NCI-H226 (cell line): ENCODE measurements at places on chromosomes 2 and 18.

DNA sequence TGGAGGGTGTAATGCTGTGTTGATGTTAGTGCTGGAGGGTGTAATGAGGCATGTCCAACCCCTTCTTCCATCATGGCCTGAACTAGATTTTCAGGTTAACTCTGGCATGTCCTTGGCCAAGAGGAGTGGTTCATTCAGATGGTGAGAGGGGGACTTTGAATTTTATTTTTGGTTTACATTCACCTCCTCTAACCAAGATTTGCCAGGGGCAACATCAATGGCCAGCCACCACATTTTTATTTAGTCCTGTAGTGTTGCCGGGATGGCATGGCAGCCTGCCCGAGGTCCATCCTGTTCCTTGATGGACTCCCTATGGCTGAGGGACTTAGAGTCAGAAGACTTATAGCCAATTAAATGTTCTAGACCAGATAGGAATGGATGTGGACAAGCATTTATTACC, 484.6 kb upstream of the HS6ST1 start:
- no peak for DNase-seq

DNA sequence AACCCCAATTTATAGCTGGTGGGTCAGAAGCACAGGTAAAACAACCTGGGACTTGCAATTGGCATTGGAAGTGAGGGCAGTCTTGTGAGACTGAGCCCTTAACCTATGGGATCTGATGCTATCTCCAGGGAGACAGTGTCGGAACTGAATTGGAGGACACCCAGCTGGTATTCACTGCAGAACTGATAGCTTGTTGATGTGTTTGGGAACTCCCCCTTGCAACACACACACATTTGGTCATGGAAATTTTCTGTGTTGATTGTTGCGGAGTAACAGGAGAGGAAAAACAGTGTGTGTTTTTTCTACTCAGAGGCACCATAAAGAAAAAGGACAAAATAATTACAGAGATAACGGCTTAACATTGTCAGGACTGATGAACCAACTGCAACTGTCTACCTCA, 16.1 kb downstream of the TPGS2 start:
- DNase-seq, result no peak

DNA sequence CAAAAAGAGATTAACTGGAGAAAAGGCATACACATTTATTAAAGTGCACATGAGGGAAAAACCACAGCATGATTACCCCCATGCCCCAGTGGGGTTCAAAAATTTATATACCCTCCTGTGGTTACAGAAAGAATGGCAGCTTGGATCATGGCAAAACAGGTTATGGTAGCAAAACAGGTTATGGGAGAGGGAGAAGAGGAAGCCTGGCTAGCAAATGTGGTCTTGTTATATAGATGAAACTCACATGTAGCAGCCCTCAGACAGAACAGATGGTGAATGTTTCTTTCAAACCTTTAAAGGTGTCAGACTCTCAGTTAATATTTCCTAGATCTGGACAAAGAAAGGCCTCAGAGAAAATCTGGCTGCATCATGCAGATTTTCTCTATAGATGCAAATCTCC, 178.2 kb upstream of the ZC3H15 start:
- DNase-seq, result no peak

DNA sequence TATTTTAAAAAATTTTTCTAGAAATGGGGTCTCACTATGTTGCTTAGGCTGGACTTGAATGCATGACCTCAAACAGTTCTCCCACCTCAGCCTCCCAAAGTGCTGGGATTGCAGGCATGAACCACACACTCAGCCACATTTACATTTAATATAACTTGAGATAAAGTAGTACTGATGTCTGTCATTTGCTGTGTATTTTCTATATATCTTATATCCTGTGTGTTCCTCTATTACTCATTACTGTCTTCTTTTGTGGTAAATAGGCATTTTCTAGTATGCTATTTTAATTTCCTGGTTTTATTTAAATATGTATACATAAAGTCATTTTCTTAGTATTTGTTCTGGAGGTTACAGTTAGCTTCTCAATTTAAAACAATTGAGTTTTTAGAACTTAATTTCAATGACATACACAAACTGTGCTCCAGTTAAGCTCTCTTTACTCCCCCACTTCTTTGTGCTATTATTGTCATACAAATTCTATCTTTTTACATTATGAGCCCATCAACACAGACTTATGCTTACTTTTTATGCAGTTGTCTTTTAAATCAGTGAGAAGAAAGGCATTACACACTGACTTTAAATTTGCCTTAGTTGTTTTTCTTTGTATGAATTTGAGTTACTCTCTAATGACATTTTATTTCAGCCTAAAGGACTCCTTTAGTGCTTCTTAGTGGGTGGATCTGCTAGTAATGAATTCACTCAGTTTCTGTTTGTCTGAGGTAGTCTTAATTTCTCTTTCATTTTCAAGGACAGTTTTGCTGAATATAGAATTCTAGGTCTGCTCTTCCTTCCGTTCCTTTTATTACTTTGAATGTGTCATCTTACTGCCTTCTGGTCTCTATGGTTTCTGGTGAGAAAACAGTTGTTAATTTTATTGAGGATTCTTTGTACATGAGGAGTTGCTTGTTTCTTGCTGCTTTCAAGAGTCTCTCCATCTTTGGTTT, 6.2 kb upstream of the INPP4A start:
- DNase-seq, result no peak

DNA sequence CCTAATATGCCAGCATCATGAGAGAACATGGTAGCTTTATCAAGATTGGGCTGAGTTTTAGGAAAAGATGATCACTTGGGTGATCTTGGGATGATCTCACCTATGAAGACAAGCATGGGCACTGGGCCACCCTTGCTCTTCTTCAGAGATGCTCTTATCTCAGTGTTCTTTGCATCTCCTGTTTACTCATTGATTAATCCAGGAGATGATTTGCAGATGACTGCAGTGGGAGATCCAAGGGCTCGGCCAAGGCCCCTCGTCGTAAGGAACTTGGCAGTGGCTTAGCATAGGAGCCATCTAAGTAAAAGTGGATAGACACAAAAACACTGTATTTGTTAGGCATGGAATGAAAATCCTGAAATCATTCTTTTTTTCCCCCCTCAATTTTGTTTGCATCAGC, 228.4 kb downstream of the FHOD3 start:
- DNase-seq, result no peak

- DNase-seq, result no peak
These were observed 59.8 kb upstream of the PELI1 start for GRCh38 chr2:64203858-64204632.

GRCh38 chr2:234935311-234935710, 16.5 kb upstream of the SH3BP4 start:
- DNase-seq, result no peak

GRCh38 chr2:226693521-226693920, 106.1 kb downstream of the IRS1 start:
- DNase-seq, result no peak

- no peak for DNase-seq
These were observed 57.6 kb downstream of the NCKAP1 start for GRCh38 chr2:182980652-182981051.

DNA sequence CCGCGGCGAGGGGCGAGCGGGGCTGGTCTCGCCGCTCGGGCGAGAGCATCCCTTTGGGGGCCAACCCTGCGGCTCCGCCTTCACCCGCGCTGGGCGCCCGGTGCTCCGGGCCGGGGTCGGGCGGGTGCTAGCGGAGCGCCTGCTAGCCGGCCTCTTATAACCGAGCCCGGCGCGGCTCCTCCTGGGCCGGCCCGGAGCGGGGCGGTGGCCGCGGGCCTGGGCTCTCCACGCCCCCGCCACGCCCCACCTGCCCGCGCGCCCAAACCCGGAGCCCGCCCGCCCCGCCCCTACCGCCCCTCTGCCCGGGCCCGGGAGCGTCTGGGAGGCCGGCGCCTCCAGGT, at the start of gene FOXI3:
Gene FOXI3 (minus strand): TSS at position 129 of the 341 bp plus-strand sequence. CDS start 158 bp downstream, outside the sequence.
- no peak for DNase-seq

- peak; percentile 59 for DNase-seq
These were observed 338.4 kb downstream of the MBD2 start for GRCh38 chr18:53886058-53886457.

- no peak for DNase-seq
These were observed 19.2 kb upstream of the SLC14A2 start for GRCh38 chr18:45596036-45596435.

DNA sequence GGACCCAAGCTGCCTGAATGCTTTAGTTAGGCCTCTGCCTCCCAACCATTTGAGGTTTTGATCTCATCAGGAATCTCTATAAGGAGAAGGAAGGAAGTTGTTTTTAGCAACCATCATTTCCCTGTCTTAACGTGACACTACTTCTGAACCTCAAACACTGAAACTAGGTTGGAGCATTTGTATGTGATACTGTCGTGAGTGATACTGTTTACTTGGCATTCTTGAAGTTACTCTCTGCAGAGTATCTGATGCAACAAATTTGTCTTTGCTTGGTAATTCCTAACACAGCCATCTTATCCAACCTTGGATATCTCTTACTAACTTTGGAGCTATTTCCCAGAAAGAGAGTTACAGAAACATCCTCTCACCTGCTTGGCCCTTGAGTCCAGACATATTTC, 22.1 kb downstream of the TTLL4 start:
- no peak for DNase-seq

- DNase-seq, result no peak
These were observed 52.0 kb upstream of the ARL4C start for GRCh38 chr2:234548695-234549420.

GRCh38 chr2:174486563-174487107, at the start of gene GPR155:
GPR155 (minus strand) TSS chr2:174487029; CDS start chr2:174481956, 5,073 bp downstream.
- DNase-seq, result peak; percentile 11

DNA sequence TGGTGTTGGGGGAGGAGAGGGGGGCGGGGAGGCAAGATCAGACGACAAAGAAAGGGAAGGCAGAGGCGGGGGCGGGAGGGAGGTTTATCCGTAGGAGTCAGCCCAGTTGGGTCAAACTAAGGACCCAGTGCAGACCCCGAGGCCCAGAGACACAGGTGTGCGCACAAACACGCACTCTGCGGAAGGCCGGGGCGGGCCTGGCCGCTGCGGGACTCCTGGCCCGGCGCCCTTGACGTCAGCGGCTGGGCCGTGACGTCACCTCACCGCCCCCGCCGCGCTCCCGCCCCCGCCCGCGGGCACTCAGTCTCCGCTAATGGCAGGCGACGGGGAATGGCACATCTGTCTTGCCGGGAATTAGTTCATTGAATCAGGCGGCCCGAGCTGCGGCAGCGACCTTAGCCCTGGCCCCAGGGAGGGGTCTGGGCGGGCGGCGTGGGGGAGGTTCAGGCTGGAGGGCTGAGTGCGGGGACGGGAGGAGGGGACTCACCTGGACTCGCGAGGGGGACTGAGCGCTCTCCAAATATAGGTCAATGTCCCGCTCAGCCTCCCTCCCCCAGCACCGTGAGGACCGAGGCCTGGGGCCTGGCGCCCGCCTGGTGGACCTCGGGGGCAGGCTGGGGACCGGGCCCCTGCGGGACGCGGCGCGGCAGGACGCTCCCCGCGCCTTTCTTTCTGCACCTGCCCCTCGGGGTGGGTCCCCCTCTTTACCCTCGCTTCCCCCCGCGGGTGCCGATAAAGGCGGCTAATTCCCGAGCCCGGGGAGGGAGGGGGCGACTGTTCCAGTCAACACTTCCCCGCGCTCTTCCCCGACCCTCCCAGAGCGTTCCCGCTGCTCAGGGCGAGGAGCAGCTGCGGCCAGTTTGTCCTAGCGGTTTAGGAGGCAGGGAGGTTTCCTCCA, 15.5 kb upstream of the ECEL1 start:
- DNase-seq, result no peak

GRCh38 chr18:69664399-69664798, 263.7 kb downstream of the DOK6 start:
- no peak for DNase-seq

DNA sequence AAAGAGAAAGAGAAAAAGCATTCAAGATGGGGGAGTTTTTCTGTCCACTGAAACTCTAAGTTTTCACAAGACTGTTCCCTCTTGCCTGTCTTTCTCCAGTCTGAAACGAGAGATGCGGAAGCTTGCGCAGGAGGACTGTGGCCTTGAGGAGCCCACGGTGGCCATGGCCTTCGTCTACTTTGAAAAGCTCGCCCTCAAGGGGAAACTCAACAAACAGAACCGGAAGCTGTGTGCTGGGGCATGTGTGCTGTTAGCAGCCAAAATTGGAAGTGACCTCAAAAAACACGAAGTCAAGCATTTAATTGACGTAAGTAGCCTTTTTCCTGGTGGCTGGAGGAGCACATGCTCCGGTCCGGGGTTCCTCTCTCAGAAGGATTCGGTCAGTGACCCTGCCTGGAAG, 118.3 kb downstream of the CABLES1 start:
- no peak for DNase-seq

- no peak for DNase-seq
These were observed 29.5 kb downstream of the KIAA2012 start for GRCh38 chr2:202102425-202103000.

GRCh38 chr2:198913394-198914152, 544.2 kb downstream of the SATB2 start:
- no peak for DNase-seq

GRCh38 chr2:128306081-128306930, 12.4 kb downstream of the HS6ST1 start:
- no peak for DNase-seq

DNA sequence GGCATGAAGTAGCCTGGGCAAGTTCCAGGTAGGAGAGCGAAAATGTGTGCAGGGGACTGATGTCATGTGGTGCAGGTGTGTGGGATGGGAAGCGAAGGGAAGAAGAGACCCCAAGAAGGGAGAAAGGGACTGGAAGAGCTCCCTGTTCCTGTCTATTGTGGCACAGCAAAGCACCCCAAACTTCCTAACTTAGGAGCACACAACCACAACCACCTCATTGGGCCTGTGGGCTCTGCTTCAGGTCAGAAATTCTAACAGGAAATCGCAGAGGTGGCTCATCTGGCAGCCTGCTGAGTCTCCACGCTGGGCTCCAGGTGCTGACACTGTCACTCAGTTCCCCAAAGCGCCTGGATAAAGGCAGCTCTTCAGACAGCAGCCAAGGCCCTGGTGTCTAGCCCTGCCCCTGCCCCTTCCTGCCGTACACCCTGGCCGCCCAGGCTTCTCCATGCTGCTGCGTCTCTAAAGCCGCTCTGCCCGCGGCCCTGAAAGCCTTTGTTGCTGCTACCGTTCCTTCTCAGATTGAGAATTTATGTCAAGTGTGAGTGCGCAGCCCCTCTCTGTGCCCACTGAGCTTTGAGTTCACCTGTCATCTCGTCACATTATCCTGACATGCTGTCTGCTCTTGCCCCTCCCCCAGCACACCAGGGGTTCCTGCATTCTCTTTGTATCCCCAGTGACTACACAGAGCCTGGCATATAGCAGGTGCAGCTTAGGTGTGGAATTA, 140.2 kb upstream of the BCL2L11 start:
- no peak for DNase-seq
